ENCODE measurements at places on chromosomes 4 and X. TPM values are rescaled to one million over a fixed set of nuclear protein-coding genes. Genes with fewer than 3 reads are reported as not detected.

DNA sequence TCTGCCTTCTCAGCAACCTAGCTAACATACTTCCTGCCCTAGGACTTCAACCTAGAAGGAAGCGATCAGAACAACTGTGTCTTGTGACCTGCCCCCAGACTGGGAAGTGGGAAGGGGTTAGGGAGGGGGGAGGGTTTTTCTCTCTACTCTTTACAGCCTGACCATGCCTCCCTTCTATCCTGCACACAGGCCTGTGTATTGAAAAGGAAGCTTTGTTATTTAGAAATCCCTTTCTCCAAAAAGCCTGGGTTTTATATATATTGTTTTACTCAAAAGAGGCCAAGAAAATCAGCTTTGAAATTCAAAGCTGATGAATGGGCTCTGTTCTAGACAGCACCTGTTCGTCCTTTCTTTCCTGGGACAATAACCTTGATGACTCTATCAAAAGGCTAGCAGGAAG lies 35.2 kb upstream of the SMS start:
- DNase-seq = no peak
- no peak overlapping the region for H3K27ac ChIP-seq
- no peaks in the 10 kb centered on the region for H3K36me3 ChIP-seq
- H3K27me3 ChIP-seq = no peaks in the 10 kb centered on the region

FDCSP gene
- total RNA-seq = not detected

DNA sequence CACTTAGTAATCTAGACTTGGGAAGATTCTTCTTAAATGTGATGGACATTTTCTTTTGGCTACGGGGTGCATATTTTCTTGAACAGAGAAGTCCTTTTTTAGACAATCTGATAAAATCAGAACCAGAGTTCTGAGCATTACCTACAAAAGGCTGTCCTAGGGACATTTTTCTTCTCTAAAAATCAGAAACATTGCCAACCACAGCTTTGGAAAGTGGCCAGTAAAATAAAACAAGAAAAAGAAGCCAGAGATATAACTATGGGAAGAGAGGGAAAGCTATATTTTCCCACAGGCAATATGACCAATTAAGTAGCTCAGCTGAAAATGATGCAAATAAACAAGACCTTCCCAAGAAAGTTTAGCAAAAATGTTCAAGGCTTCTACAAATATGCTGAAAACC lies 55.9 kb downstream of the MXRA5 start:
- H3K27me3 ChIP-seq = no peaks in the 10 kb centered on the region
- no peak overlapping the region for H3K27ac ChIP-seq
- no peak overlapping the region for H3K4me3 ChIP-seq
- DNase-seq = no peak

AVPR2 gene
- total RNA-seq = not detected

DNA sequence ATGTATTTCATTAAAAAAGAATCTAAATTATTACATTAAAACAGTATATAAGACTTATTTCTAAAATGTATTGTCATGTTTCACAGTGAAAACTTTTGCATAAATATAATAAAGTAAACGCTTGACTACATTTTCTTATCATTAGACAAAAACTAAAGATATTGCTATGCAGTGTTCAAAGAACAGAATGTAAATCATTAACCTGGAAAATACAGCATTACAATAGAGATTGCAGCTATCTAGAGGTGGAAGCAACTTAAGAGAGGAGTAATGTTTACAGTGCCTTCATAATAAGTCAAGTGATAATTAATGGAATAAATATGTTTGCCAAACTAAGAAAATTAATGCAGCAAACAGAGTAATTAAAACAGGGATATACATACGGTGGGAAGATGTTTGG lies 940.9 kb downstream of the FSTL5 start:
- H3K4me1 ChIP-seq = no peaks in the 10 kb centered on the region
- H3K27ac ChIP-seq = no peak overlapping the region
- peaks cover 5% of the 10 kb centered on the region for H3K36me3 ChIP-seq
- no peaks in the 10 kb centered on the region for H3K27me3 ChIP-seq

GRCh38 chr4:15912961-15913630 lies 25.4 kb downstream of the FGFBP1 start:
- no peaks in the 10 kb centered on the region for H3K27me3 ChIP-seq
- H3K36me3 ChIP-seq = peaks cover 5% of the 10 kb centered on the region
- no peak for DNase-seq

STK32B gene
- total RNA-seq = 2.5 TPM

ZNF674 gene
- total RNA-seq = 6.4 TPM

- peaks cover 3% of the 10 kb centered on the region for H3K27me3 ChIP-seq
- H3K4me3 ChIP-seq = no peak overlapping the region
- H3K4me1 ChIP-seq = peaks cover 8% of the 10 kb centered on the region
- peaks cover 9% of the 10 kb centered on the region for H3K36me3 ChIP-seq
- H3K27ac ChIP-seq = peak overlapping the region; percentile 6
These were observed 251.6 kb downstream of the ADGRA3 start for GRCh38 chr4:22264261-22264660.

GRCh38 chr4:1445716-1446445 lies 39.6 kb upstream of the NKX1-1 start:
- H3K27ac ChIP-seq = no peak overlapping the region
- H3K36me3 ChIP-seq = no peaks in the 10 kb centered on the region
- H3K4me3 ChIP-seq = no peak overlapping the region
- no peaks in the 10 kb centered on the region for H3K27me3 ChIP-seq
- DNase-seq = no peak
- peaks cover 4% of the 10 kb centered on the region for H3K4me1 ChIP-seq

DNA sequence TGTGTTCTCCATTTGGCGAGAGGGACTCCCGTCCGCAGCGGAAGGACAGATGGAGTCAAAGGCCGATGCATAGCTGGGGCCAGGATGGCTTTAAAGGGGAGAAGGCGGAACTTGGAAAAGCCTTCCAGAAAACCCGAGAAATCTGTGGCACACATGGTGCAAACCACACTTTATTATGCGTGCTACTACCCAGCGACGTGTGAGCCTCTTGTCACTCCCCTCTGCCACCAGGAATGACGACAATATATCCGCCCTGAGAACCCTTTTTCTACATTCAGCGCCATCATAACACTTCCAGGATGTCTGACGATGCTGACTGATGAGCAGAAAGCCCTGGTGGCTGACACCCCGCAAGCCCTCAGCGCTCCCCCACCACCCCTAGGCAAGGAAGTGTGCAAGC lies 689 bp upstream of the DCHS2 start:
- peaks cover 17% of the 10 kb centered on the region for H3K27me3 ChIP-seq
- no peak for DNase-seq
- no peak overlapping the region for H3K4me3 ChIP-seq
- no peaks in the 10 kb centered on the region for H3K36me3 ChIP-seq

MAGEA9B gene
- not detected for total RNA-seq

DNA sequence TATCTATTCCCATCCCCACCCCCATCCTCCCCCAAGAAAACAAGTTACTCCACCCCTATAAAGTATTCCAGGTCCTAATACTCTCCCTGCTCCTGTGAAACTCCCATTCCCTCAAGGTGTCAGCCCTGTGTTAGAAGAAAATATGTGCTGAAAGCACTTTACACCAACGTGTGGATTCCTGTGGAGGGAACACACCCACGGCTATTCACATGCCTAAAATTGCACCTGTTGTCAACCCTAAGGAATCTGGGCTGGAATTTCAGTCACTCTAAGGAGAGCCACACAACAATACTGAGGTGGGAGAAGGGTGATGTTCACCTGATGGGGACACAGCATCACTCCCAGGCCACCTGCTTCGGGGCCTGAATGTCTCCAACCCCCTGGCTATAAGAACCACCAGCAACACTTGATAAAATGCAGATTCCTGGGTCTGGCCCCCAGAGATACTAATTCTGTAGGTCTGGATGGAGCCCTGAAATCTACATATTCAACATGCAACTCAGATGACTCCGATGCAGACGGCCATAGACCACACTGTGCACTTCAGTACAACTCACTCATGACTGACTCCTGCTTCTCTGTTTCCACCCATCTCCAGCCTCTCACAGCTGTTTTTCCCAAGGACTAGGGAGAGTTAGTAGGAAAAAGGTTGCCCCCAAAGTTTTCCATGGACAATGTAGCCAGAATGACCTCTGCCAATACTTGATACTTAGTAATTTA lies 15.8 kb downstream of the SCD5 start:
- H3K4me1 ChIP-seq = peaks cover 22% of the 10 kb centered on the region
- no peak overlapping the region for H3K4me3 ChIP-seq
- no peak for DNase-seq
- no peak overlapping the region for H3K27ac ChIP-seq
- H3K36me3 ChIP-seq = peaks cover 3% of the 10 kb centered on the region
- peaks cover 10% of the 10 kb centered on the region for H3K27me3 ChIP-seq

USP11 gene
- total RNA-seq = 190 TPM

UBL4A gene
- total RNA-seq = 28.4 TPM

DNA sequence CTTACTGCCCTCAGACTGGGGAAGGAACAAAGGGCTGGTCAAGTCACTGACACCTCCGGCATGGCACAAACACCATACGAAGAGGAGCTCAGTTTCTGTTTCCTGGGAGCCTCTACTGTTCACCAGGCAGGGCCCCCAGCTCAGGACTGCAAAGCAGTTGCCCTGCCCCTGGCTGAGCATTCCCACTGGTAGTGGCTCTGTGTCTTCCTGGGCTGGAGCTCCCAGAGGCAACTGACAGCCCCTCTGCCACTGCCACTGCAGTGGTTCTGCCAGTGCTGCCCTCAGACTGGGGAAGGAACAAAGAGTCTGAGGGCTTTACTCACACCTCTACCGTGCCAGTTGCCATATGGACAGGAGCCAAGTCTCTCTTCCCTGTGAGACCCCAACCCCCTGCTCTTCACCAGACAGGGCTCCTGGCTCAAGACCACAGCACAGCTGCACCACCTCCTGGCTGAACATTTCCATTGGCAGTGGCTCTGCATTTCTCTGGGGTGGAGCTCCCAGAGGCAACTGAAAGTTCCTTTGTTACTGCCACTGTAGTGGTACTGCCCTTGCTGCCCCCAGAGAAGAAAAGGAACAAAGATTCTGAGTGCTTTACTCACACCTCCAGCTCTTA lies 67.9 kb downstream of the SMARCA5 start:
- no peak overlapping the region for H3K4me3 ChIP-seq
- no peak for DNase-seq
- H3K27ac ChIP-seq = no peak overlapping the region
- peaks cover 4% of the 10 kb centered on the region for H3K36me3 ChIP-seq
- no peaks in the 10 kb centered on the region for H3K4me1 ChIP-seq

DNA sequence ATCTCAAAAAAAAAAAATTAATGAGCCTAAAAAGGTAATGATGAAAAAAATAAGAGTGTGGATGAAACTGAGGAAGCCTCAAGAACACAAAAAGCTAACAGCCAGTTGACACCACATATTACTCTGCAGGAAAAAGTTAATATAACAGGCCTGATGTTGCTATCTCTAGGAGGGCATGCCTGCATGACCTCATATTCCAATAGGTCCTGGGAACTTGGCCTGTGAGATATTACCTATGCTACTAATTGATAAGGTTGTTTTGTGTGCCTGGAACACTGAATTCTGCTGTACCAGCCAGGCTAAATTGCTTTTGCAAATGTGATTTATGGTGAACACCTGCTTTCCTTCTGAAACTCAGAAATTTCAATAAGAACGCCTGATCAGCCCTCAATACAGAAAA lies 15.9 kb downstream of the SLC9A7 start:
- no peak for DNase-seq
- no peaks in the 10 kb centered on the region for H3K36me3 ChIP-seq
- no peak overlapping the region for H3K4me3 ChIP-seq
- H3K27me3 ChIP-seq = no peaks in the 10 kb centered on the region
- no peak overlapping the region for H3K27ac ChIP-seq

NPFFR2 gene
- total RNA-seq = not detected

DNA sequence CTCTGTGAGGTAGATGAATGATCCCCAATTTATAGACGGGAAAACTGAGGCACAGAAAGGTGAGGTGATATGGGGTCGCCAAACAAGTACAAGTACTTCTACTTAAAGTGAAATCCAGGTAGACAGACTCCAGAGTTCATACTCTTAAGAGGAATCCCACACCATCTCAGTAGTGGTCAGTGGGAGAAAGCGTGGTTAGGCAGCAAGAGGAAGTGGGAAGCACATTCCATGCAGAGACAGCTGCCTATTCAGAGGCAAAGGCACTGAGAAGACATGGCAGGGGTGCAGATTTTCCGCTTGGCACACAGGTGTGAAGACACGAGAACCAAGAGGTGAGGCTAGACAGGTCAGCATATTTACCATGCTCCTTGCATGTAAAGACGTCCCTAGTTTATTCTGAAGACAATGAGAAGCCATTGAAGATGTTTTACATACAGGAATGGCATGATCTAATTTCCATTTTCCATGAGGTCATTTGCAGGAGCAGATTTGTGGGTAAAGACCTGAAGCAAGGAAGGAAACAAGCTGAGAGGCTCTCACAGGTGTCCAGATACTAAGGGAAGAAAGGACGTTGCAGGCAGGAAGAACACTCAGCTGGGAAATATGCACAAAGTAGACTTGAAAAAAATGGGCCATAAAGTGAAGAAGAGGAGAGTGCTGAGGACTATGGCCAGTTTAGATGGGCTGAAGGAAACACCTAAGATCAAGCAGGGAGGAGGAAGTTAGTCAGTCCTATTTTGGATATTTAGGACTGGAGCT lies 17.3 kb upstream of the CLNK start:
- DNase-seq = no peak
- H3K27me3 ChIP-seq = no peaks in the 10 kb centered on the region
- H3K27ac ChIP-seq = no peak overlapping the region
- H3K4me3 ChIP-seq = no peak overlapping the region

DNA sequence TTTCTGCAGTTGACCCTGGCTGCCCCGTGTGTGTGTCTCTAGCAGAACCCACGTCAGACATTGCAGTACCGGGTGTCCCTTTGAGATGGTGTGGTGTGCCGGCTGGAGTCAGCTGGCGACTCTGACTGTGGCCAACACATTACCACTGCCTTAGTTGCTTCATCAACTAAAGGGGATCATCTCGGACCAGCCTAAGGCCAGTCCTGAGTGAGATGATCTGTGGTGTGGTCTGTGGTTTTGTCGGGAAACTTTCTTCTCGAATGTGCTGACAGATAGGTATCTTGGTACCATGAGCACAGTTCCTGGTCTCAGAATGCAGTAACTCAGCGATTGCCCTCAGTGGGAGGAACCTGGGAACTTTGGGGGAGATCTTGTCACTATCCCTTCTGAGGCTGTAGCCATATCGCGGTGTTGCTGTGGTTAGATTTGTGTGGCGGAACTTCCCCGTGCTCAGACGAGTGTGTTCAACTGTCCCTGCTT lies 15.8 kb downstream of the TBC1D14 start:
- no peak for DNase-seq
- no peak overlapping the region for H3K4me3 ChIP-seq
- H3K27me3 ChIP-seq = peaks cover 3% of the 10 kb centered on the region
- H3K4me1 ChIP-seq = peaks cover 38% of the 10 kb centered on the region
- H3K27ac ChIP-seq = no peak overlapping the region

- H3K4me3 ChIP-seq = no peak overlapping the region
- H3K27ac ChIP-seq = no peak overlapping the region
- no peaks in the 10 kb centered on the region for H3K36me3 ChIP-seq
- H3K27me3 ChIP-seq = no peaks in the 10 kb centered on the region
These were observed 74.7 kb downstream of the TRAM1L1 start for GRCh38 chr4:117010671-117011070.

GRCh38 chr4:143023239-143023918 lies 161.3 kb upstream of the USP38 start:
- no peak overlapping the region for H3K4me3 ChIP-seq
- no peaks in the 10 kb centered on the region for H3K4me1 ChIP-seq
- H3K36me3 ChIP-seq = no peaks in the 10 kb centered on the region
- no peaks in the 10 kb centered on the region for H3K27me3 ChIP-seq
- H3K27ac ChIP-seq = no peak overlapping the region
- no peak for DNase-seq
